Esophagus muscularis mucosa (tissue), 4 donors: ENCODE measurements at places on chromosomes 2 and 18. TPM values are rescaled to one million over a fixed set of nuclear protein-coding genes. Genes with fewer than 3 reads are reported as not detected.

DNA sequence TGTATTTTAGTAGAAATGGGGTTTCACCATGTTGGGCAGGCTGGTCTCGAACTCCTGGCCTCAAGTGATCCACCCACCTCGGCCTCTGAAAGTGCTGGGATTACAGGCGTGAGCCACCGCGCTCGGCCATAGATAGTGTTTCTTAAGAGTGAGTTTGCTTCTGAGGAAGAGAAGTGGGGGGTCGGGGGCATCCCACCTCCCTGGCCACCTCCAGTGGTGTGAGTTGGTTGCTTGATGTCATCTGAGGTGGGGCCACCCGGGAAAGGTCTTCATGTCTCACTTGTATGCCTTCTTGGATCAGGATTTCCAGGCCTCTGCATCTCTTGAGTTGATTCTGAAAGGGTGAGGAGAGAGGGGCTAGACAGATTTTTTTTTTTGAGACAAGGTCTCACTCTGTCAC lies 57.1 kb downstream of the AGAP1 start:
- no peak for DNase-seq
- no peak overlapping the region for H3K4me3 ChIP-seq
- no peaks in the 10 kb centered on the region for H3K27me3 ChIP-seq
- H3K27ac ChIP-seq: no peak overlapping the region
- peaks cover 48% of the 10 kb centered on the region for H3K4me1 ChIP-seq

DNA sequence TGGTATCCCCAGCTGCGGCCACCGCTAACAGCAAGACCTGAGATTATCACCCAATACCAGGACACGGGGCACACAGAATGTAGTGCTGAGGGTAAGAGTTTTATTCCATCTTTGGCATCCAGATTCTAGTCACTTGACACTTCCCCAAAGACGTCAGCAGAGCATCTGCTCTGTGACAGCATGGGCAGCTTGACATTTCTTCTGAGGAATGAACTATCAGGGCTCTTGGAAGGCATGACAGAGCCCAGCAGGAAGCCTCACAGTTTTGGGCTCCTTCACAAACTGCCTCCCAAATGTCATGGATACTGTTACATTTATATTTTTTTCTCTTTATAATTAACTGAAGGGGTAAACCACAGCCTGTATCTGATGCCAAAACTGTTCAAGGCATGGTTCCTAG lies 1010.7 kb downstream of the TDRD15 start:
- no peaks in the 10 kb centered on the region for H3K4me1 ChIP-seq
- H3K27me3 ChIP-seq: no peaks in the 10 kb centered on the region
- H3K4me3 ChIP-seq: no peak overlapping the region
- H3K36me3 ChIP-seq: no peaks in the 10 kb centered on the region
- H3K27ac ChIP-seq: no peak overlapping the region
- no peak for DNase-seq

- H3K4me1 ChIP-seq: peaks cover 15% of the 10 kb centered on the region
- H3K27me3 ChIP-seq: no peaks in the 10 kb centered on the region
- no peak for DNase-seq
- H3K27ac ChIP-seq: no peak overlapping the region
- no peak overlapping the region for H3K4me3 ChIP-seq
Observed at GRCh38 chr18:43931439-43931838, 654.1 kb upstream of the SYT4 start.

GRCh38 chr2:238127165-238128060 lies 11.1 kb upstream of the KLHL30 start:
- peak overlapping the region; percentile 37 for H3K4me3 ChIP-seq
- DNase-seq: no peak
- H3K27ac ChIP-seq: peak overlapping the region; percentile 10

DNA sequence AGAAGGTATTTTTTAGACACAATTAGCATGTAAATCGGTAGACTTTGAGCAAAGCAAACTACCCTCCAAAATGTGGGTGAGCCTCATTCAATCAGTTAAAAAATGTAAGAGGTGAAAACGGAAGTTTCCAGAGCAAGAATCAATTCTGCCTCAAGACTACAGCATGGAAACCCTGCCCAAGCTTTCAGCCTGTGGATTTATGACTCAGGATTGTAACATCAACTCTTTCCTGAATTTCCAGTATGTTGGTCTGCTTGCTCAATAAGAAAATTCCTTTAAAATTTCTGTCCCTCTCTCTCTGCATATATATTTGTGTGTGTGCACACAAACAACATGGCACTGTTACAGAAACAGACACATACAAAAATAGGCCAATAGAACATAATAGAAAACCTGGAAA lies 228.6 kb upstream of the DOK6 start:
- H3K36me3 ChIP-seq: no peaks in the 10 kb centered on the region
- H3K27me3 ChIP-seq: no peaks in the 10 kb centered on the region
- no peak for DNase-seq
- H3K4me1 ChIP-seq: no peaks in the 10 kb centered on the region
- no peak overlapping the region for H3K27ac ChIP-seq
- H3K4me3 ChIP-seq: no peak overlapping the region

GRCh38 chr18:70415823-70416488 lies 127.1 kb downstream of the SOCS6 start:
- H3K27ac ChIP-seq: no peak overlapping the region
- no peaks in the 10 kb centered on the region for H3K36me3 ChIP-seq
- no peak overlapping the region for H3K4me3 ChIP-seq
- DNase-seq: no peak
- no peaks in the 10 kb centered on the region for H3K27me3 ChIP-seq
- H3K4me1 ChIP-seq: peaks cover 2% of the 10 kb centered on the region

GRCh38 chr2:145186303-145186702 lies 666.4 kb upstream of the ZEB2 start:
- DNase-seq: no peak
- no peaks in the 10 kb centered on the region for H3K27me3 ChIP-seq
- no peak overlapping the region for H3K27ac ChIP-seq

DNA sequence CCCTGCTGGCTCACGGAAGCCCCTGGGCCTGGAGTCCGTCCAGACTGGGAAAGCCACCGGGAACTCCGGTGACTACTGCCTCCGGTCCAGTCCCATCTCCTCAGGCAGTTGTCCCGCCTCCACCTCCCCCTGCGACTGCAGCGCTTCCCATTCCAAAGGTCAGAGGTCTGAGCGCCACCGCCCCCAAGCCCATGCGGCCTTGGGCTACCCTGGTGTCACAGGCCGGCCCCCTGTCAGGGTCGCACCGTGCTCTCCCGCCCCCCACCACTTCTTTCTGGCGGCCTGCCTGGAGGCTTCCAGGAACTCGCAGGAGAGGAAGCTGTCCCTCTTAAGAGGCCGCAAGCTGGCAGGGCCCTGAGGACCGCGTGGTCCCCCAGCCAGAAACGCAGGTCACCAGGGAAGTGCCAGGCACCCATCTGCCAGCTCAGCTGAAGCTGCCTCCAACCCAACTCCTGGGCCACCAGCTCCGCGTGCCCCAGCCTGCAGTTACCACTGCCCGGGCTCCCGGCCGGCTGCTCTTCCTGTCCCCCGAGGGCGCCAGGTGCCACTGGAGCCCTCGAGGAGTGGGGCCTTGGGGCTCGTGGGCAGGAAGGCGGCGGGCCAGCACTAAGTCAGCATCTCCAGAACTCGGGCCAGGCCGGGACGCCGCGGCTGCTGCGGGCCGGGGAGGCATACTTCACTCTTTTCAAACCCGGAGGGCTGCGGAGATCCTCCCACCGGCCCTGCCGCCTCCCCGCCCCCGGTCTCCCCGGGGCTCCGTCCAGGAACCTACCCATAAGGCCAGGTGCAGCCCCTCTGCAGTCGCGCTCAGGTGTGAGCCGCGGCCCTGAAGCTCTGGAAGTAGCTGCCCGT lies 83.3 kb upstream of the POMC start:
- peak overlapping the region; percentile 86 for H3K27ac ChIP-seq
- peak overlapping the region; percentile 79 for H3K4me3 ChIP-seq
- peaks cover 20% of the 10 kb centered on the region for H3K4me1 ChIP-seq
- no peak for DNase-seq
- peaks cover 28% of the 10 kb centered on the region for H3K36me3 ChIP-seq

DNA sequence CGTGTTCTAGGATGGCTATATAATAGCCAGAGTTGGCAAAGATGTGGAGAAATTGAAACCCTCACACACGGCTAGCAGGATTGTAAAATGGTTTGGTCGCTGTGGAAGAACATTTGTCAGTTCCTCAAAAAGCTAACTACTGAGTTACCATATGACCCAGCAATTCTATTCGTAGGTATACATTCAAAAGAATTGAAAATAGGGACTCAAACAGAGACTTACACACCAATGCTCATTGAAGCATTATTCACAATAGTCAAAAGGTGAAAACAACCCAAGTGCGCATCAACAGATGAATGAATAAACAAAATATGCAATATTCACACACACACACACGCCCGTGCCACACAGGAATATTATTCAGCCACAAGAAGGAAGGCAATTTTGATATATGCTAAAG lies 98.7 kb downstream of the PLA2R1 start:
- no peak for DNase-seq
- H3K4me1 ChIP-seq: no peaks in the 10 kb centered on the region
- H3K27ac ChIP-seq: no peak overlapping the region
- H3K4me3 ChIP-seq: no peak overlapping the region
- no peaks in the 10 kb centered on the region for H3K27me3 ChIP-seq

DNA sequence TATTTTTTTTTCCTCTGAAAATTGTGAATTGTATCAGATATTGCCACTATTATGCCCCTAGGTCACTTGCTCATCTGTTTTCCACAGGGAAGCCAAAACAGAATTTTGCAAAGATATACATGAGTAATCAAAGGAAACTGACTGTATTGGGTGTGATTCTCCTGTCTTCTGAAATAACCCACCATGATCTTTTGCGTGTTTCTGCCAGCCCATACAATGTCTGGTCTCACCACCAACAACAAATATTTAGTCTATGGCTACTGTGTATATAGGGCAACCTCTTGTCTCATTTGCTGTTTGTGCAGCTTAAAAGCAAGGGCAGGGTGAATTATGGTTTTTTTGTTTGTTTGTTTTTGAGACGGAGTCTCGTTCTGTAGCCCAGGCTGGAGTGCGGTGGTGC lies 26.5 kb downstream of the EPAS1 start:
- H3K27me3 ChIP-seq: no peaks in the 10 kb centered on the region
- no peak overlapping the region for H3K4me3 ChIP-seq

DNA sequence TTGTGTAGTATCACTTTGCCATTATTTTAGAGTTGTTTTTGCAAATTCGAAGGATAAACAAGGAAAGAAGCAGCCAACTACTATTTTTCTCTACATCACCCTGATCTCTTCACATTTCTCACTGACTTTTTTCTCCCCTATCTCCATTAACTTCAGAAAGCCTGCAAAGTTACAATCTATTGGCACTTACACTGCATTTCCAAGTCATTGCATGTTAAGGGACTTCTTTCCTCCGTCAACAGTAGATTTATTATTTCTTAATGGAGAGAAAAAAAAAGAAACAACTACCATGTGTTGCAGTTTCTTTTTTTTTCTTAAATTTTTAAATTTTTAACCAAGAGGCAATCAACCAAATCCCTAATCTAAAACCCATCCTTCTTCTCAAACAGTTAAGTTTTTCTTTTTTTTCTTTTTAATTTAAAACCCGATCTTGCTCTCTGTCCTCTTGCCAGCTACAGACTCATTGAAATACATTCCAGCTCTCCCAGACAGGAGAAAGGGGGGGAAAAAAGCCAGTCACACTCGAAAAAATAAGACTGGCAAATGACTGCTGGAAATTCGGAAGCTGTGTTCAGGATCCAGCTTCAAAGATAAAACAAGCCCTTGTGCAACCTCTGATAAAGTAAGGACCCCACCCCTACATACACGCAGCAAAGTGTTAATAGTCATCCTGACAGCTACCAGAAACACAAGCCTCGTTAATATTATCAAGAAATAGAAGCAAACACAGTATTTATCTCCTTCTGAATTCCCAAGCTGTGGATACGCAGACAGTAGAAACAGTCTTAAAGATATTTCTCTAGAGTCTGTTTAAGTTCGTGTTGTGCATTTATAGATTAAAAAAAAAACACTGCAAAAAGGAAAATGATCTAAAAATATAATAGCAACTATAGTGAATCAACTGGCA lies 1.3 kb downstream of the LRRTM4 start:
- no peaks in the 10 kb centered on the region for H3K4me1 ChIP-seq
- no peaks in the 10 kb centered on the region for H3K27me3 ChIP-seq
- no peaks in the 10 kb centered on the region for H3K36me3 ChIP-seq
- no peak for DNase-seq
- H3K4me3 ChIP-seq: peak overlapping the region; percentile 19
- no peak overlapping the region for H3K27ac ChIP-seq

DNA sequence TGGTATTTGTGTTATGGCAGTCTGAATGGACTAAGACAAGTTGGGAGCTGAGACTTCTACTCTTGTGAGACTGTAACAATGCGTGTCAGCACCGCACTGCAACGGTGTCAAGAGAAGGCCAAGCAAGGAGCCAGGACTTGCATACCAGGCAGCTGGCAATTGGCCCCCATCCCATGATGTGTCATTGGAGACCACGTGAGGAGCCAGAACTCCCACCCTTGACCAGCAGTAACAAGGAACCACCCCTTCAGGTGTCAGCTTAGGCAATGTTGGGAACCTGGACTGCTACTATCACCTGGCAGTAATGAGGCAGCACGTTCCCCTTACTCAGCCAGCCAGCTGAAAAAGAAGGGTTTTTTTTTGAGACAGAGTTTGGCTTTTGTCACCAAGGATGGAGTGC lies 32.7 kb upstream of the AGFG1 start:
- no peak for DNase-seq
- no peaks in the 10 kb centered on the region for H3K4me1 ChIP-seq
- no peaks in the 10 kb centered on the region for H3K27me3 ChIP-seq

GRCh38 chr2:195961873-195962272 lies 106.8 kb downstream of the DNAH7 start:
- H3K36me3 ChIP-seq: peaks cover 4% of the 10 kb centered on the region
- no peaks in the 10 kb centered on the region for H3K27me3 ChIP-seq
- H3K27ac ChIP-seq: no peak overlapping the region
- H3K4me3 ChIP-seq: no peak overlapping the region

GRCh38 chr2:231597014-231597611 lies 4.4 kb downstream of the TEX44 start:
- no peaks in the 10 kb centered on the region for H3K36me3 ChIP-seq
- H3K27ac ChIP-seq: peak overlapping the region; percentile 45
- no peak for DNase-seq
- H3K4me3 ChIP-seq: no peak overlapping the region
- peaks cover 24% of the 10 kb centered on the region for H3K4me1 ChIP-seq
- H3K27me3 ChIP-seq: no peaks in the 10 kb centered on the region

- no peaks in the 10 kb centered on the region for H3K36me3 ChIP-seq
- H3K27ac ChIP-seq: peak overlapping the region; percentile 85
- DNase-seq: no peak
- no peaks in the 10 kb centered on the region for H3K27me3 ChIP-seq
- peaks cover 53% of the 10 kb centered on the region for H3K4me1 ChIP-seq
- H3K4me3 ChIP-seq: no peak overlapping the region
Observed at GRCh38 chr2:26720322-26721114, 28.0 kb downstream of the KCNK3 start.

Gene IHH
- not detected for total RNA-seq

Gene SLC19A3
- 0.42 TPM for total RNA-seq

Gene POMC
- total RNA-seq: 8.3 TPM

Gene DYTN
- total RNA-seq: not detected

Gene TSPYL6
- total RNA-seq: not detected

Gene NTSR2
- total RNA-seq: not detected

Gene MPP4
- total RNA-seq: not detected

Gene APCDD1
- 51.8 TPM for total RNA-seq
